ENCODE measurements at places on chromosomes 3 and 15.
A peak's percentile ranks its signal among the peaks of the same experiment; 100 is the strongest.

DNA sequence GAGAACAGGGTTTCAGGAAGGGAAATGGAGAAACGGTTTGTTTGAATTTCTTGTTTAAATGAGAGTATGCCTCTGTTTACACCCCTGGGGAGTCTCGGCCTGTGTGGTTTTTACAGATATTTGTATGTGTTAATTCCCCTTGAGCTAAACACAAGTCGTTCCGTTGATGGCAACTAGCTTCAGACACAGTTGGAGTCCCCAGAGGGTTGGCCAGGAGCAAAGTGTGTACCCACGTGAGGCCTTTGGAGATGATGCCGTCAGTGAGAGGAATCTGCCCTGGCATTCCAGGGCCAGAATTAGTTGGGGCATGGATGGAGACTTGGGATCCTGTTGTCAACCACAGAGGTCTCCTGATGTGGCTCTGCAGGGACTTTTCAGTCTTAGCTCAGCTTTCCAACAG is 44.0 kb downstream of the CEMIP start:
- DNase-seq: no peak

GRCh38 chr3:6860149-6860953 is 564 bp upstream of the GRM7 start:
- DNase-seq: no peak

GRCh38 chr3:48747015-48747615 is 30.1 kb upstream of the IP6K2 start:
- no peak for DNase-seq

DNA sequence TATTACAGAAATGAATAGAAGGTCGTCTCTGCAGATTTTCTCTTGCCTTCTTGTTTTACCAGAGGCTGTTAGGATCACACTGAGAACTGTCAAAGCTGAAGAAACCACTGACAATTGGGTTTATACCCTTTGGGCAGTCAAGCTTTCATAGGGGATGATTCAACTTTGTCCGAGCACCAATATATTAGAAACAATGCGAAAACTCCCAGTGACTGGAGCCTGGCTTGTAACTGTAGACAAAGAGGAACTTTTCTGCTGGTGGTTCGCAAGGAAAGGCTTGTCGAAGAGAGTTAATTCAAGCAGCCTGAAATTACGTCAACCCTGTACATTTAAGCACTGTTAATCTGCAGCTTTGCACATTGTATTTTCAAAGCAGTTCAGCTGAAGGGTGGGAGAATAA is 193.2 kb upstream of the ZNF385D start:
- no peak for DNase-seq

DNA sequence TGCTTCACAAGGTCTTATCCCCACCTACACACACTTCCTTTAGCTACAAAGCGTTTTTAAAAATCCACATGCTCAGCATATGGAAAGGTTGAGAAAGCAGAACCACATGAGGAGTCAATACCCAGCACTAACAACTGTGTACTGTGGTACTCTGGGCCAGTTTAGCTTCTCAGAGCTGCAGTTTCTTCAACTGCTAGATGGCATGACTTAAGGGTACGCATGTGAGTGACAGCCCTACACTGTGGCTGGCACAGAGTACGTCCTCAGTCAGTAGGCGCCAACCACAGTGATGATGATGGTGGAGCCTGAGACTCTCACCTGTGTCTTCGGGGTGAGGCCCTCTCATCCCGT is 17.4 kb downstream of the CCDC12 start:
- no peak for DNase-seq

- DNase-seq: no peak
Observed at GRCh38 chr15:58981808-58982475, 5.5 kb upstream of the RNF111 start.

GRCh38 chr15:62985768-62986167 is 56.8 kb upstream of the TPM1 start:
- DNase-seq: no peak

DNA sequence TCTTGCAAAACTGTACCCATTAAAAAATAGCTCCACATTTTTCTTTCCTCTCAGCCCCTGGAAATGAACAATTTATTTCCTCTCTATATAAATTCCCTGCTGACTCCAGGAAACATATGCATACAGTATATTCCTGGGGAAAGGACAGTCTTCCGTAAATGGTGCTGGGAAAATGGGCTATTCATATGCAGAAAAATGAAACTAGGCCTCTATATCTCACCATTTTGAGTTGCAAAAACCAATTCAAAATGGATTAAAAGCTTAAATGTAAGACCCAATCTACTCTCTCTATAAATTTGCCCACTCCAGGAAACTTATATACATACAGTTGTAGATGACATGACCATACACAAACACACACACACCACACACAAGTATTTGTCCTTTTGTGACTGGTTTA is 85.9 kb upstream of the GPR149 start:
- no peak for DNase-seq

DNA sequence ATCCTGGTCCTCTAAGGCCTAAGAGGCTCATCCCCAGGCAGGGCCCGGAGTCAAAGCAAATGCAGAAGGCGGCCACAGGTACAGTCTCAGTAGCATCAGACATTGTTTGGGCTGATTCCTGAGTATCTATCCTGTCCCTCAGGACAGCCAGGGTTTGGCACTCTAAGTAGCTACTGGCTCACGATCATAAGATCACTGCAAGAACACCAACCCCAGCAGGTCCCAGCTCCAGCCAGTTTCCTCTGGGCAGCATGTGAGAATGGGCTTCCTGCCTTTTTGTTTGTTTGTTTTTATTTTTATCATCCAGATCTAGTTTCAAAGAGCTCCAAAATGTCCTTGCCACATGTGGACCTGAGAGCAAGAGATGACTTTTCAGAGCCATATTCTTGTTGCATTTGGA is 32.7 kb downstream of the LRRFIP2 start:
- no peak for DNase-seq

- DNase-seq: no peak
Observed at GRCh38 chr3:16388850-16389441, 123.9 kb downstream of the OXNAD1 start.

GRCh38 chr15:78108300-78109084 is 16.1 kb downstream of the SH2D7 start:
- peak; percentile 61 for DNase-seq

- DNase-seq: no peak
Observed at GRCh38 chr15:51253366-51253765, 85.0 kb downstream of the CYP19A1 start.

GRCh38 chr15:61828008-61828407 is 232.2 kb downstream of the VPS13C start:
- DNase-seq: no peak

GRCh38 chr15:41921167-41921566 is 27.3 kb upstream of the SPTBN5 start:
- DNase-seq: no peak

- DNase-seq: no peak
Observed at GRCh38 chr15:85800478-85801123, 5.9 kb upstream of the KLHL25 start.

GRCh38 chr3:9955067-9955502 is 2.9 kb upstream of the PRRT3 start:
- no peak for DNase-seq

GRCh38 chr3:107100137-107100536 is 277.1 kb upstream of the CCDC54 start:
- no peak for DNase-seq

DNA sequence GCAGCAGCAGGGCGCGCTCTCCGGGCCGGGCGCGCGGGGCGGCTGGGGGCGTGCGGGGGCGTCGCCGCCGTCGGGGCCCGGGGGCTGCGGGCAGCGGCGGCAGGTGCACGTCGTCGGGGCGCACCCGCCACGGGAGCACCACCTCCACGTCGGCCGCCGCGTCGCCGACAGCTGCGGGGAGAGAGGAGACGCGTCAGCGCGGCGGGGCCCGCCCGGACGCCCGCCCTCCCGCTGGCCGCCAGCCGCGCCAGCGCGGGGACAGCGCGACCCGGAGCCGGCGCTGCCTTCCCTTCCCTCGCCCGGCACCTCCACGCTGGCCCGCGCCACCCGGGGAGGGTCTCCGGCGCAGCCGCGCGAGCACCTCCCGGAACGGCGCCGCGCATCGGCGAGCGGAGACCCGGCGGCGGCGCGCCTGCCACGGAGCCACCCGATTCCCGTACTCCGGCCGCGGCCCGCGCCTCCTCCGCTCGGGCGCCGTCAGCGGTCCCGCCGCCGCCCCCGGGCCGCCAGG is 481 bp downstream of the ADAMTS17 start:
- no peak for DNase-seq

DNA sequence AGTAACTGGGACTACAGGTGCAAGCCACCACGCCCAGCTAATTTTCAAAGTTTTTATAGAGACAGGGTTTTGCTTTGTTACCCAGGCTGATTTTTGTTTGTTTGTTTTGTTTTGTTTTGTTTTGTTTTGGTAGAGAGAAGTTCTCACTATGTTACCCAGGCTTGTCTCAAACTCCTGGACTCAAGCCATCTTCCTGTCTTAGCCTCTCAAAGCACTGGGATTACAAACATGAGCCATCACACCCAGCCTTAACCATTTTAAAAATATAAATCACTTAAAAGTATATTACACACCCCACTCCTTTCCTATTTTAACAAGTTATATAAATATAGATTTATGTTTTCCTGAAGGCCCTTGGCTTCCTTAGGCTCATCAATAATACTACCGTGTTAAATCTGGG is 6.5 kb upstream of the DYNC1LI1 start:
- DNase-seq: no peak

DNA sequence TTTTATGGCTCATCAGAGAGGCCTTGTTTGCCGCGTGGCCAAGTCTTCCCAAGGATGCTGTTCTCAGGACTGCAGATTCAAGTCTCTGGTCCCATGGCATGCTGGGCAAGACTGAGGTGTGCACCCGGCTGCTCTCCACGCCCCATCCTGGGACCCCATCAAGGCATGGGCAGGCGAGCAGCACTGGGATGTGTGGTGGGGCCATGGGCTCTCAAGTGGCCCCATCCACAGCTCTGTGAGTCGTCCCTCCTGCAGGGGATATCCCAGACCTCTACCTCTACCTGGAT is 13.1 kb upstream of the GP9 start:
- DNase-seq: no peak

DNA sequence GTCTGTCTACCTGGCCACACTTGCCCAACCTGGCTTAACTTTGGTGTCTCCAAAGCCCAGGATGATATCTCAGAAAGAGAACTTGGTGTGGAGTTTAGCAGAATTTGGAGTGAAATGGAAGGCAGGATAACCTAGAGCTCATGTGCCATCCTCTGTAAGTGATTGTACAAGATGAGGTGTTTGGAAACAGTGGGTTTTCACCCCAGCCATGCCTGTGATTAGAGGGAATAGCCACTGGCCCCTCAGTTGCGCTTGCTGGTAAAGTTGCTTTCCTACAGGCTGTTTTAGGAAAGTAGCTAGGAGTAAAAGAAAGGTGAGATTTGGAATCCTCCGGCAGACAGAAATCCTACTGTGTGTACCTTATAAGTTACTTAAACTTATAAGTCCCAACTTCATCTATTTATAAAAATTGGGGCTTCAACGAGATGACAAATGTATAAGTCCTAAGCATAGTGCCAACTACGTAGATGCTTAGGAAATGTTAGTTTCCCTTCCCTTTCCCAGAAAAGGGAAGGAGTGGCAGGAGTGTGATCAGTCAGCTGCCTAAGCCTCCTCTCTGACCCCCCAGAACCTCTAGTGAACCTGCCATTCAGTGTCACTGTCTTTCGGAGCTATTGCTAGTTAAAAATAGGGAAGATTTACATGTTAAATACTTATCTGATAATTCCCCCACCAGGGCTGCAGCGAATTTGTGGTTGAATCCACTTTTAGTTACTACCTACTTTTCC is 13.4 kb upstream of the BMF start:
- no peak for DNase-seq

DNA sequence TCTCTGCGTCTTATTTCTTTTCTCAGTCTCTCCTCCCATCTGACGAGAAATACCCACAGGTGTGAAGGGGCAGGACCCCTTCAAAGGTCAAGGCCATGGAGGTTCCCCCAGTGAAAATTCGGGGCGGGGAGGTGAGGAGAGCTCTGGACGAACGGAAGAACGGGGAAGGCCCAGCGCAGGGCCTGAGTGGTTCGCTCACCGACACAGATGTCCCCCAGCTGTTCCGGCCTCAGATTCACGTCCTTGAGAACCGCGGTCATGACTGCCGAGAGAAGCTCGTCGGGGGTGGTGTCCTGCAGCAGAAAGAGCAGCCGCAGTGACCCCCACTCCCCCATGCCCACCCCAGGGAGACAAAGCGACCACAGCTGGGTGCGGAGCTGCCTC is 542 bp downstream of the ACAA1 start:
- DNase-seq: peak; percentile 41

DNA sequence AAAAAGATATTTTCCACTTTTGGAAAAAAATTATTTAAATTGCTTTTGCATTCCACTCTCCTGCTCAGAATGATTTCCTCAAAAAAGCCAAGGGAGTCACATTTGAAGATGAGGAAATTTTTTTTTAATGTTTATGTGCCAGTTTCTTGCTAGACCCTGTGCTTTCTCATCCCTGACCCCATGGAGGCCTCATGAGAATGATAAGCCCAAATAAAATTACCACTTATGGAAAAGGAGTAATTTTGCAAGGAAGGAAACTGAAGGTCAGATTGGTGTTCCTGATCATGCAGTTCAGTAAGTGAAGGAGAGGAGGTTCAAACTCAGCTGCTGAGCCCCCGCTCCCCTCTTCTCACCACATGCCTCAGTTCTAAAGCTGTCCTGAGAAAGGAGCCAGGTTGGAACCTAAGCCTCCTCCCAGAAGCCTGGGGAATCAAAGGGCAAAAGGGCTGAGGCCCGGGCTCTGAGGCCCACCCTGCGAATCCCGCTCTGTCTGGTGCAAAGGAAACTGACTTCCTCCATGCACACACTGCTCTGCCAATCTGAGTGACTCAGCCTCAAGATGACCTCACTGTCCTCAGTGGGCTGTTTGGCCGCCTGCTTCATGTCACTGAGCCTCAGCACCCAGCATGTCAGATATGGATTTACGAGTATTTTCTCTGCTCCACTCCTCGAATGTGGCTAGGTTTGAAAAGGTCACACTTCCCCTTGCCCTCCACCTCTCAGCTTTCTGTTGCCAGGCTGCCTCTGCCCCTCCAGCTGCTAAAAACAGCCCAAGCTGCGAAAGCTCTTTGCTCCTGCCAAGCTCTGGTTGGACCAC is 56.9 kb upstream of the FLNB start:
- no peak for DNase-seq

DNA sequence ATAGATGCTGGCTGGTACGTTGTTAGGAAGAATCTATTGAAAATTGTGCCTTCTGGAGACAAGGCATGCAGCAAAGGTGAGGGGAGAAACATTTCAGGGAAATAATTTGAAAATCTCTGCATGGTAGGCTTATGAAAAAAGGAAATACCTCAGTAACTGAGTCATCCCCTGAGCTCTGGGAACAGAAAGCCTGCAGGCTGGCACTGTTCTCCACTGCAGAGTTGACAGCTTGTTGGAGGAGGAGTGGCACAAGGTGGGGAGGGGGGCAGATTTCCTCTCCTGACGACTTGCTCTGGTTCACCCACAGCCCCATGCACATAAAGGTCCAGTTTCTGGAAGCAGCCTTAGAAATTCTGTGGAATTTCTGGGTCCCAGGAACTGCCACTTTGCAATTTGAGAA is 179.4 kb downstream of the ABHD5 start:
- DNase-seq: no peak

GRCh38 chr3:107265526-107265925 is 111.7 kb upstream of the CCDC54 start:
- no peak for DNase-seq
